MG63 (cell line): ENCODE measurements at places on chromosomes 6 and 20. TPM values are rescaled to one million over a fixed set of nuclear protein-coding genes. Genes with fewer than 3 reads are reported as not detected.

GRCh38 chr20:59291740-59292383 is 8.5 kb upstream of the EDN3 start:
- no peak for DNase-seq

DNA sequence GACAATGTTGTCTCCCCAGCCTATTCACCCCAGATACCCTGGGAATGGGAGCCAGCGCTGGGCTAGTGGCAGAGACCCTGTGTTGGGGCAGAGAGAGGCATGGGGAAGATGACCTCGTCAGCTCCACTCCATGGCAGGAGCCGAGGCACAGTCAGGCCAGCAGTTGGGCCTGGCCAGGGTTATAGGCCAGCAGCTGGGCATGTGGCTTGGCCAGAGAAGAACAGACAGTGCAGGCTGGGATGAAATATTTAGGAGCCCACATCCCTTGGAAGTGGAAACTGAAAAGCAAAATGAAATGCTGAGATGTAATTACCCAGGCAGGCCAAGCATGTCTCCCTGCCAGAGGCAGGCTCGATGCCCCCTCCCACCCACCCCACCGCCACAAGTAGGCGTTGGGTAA is 70.0 kb downstream of the GRM4 start:
- no peak for DNase-seq

DNA sequence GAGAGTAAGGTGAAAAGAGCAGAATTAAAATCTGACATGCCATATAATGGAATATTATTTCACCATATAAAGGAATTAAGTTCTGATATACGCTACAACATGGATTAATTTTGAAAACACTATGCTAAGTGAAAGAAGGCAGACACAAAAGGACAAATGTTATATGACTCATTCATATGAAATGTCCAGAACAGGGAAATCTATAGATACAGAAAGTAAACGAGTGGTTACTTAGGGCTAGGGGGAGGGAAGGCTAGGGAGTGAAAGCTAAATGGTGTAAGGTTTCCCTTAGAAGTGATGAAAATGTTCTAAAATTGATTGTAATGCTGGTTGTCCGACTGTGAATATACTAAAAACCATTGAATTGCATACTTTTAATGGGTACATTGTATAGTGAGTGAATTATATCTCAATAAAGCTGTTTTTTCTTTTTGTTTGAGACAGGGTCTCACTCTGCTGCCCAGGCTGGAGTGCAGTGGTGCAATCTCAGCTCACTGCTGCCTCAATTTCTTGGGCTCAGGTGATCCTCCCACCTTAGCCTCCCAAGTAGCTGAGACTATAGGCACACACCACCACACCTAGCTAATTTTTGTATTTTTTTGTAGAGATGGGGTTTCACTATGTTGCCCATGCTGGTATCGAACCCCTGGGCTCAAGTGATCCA is 8.2 kb downstream of the PRPH2 start:
- no peak for DNase-seq

DNA sequence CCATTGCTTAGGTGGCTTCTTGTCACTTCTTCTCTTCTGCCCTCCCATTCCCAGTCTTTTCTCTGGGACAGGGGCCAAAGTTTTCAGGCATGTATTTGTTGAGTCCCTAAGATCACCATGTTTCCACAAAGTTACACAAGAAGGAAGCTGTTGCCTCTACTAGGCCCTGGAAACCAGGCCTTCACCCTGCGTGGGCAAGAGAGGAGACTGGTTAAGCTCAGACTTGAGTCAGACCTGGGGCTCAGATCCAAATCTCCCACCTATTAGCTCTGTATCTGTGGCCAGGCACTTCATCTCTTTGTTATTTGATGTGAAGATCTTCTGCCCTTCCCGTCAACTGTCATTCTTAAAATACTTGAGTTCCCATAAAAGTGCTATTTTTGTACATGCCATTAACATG is 154.6 kb downstream of the SASH1 start:
- peak; percentile 55 for DNase-seq

DNA sequence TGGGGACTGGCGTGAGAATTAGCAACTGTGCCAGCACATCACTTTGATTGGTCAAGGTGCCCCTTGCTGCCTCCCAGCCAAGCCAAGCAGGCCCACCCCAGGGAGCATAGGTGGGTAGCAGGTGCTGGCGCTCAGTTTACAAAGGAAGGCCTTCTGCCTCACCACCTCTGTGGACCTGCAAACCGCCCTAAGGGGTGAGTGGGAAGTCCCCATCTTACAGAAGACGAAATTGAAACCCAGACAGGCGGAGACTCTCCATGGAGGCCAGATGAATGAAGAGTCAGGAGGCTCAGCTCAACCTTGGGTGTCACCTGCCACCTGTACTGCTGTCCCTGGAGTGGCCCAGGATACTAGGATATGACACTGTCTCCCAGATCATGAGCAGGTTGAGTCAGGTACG is 21.5 kb upstream of the MAS1L start:
- DNase-seq, result no peak

DNA sequence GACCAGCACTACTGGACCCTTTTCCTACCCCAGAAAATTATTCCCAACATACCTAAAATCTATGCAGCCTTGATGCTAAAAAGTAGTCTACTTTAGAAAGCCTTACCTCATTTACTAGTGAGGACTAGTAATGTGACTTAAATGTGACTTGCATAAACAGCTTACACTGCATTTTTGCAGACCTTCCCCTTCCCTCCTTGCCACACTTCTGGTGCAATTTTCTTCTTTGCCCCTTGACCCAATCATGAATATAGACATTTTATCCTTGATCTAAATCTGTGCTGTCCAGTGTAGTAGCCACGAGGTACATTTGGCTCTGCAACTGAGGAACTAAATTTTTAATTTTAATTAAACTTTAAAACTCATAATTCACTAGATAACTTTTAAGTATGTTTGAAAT is 7.0 kb upstream of the ZKSCAN8 start:
- DNase-seq, result no peak

- DNase-seq, result no peak
Measured at GRCh38 chr6:15502446-15503345, 160.1 kb downstream of the DTNBP1 start.

- DNase-seq, result no peak
Measured at GRCh38 chr6:22519237-22519636, 50.1 kb upstream of the HDGFL1 start.

- no peak for DNase-seq
Measured at GRCh38 chr6:58419321-58419720, 1101.9 kb downstream of the PRIM2 start.

POLR1C gene
- total RNA-seq, result 24.6 and 37.6 TPM in 2 replicates

RNF8 gene
- total RNA-seq, result 29.7 and 32.6 TPM in 2 replicates
